Stomach (tissue), 19 donors: ENCODE measurements at places on chromosomes 16 and 17. TPM values are rescaled to one million over a fixed set of nuclear protein-coding genes. Genes with fewer than 3 reads are reported as not detected.
A peak's percentile ranks its signal among the peaks of the same experiment; 100 is the strongest.

Gene RNU2-1
- total RNA-seq = not detected

Gene TEKT1
- total RNA-seq = 2.2 TPM

Gene PLLP
- total RNA-seq = 104 TPM

Gene TMC7
- total RNA-seq = not detected

Gene SEPHS2
- 33.5 TPM for total RNA-seq

Gene BAIAP3
- 94.7 TPM for total RNA-seq

DNA sequence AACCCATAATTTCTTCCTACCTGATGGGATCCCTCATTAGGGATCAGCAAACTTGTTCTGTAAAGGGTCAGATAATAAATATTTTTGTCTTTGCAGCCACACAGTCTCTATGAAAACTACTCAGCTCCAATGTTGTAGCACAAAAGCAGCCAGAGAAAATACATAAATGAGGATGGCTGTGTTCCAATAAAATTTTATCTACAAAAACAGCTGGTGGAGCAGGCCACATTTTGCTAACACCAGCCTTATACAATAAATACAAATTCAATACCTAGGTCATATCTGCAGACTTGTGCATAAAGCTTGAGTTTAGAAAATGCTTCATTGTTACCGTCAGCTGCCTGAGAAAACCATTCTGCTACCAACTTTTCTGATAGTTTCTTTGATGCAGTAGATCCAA lies 38.4 kb upstream of the INTS2 start:
- DNase-seq = no peak

DNA sequence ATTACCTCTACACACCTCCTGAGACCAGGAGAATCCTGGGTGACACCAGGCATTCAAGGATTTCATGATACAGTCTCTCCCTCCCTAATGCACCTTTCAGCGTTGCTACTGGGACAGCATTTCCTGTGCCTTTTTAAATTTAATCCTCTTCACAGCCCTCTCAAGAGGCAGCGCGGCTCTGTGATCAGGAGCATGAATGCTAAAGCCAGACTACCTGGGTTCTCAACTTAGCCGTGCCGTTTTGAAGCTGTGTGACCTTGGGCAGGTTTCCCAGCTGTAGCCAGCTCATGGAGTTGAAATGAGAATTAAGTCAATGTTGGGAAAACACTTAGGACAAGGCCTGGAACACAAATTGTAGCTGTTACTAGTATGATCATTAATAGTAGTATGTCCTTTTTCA lies 191.8 kb downstream of the XYLT1 start:
- no peak for DNase-seq

DNA sequence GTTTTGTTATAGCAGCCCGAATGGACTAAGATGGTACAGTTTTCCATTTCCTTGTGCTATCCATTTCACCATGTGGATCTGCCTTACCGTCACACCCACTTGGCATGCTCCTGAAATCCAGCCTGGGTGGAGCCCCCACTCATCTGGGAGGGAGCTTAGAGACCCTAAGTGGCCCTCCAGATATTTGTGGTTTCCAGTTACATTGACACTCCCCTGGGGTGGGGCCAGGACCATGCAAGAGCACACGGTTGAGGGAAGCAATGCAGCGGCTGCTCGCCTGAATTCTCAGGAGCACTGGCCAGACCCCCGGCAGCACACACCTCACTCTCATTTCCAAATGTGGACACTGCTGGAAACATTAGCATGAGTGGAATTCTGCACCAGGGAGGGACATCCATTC lies 231.1 kb downstream of the UTP18 start:
- no peak for DNase-seq

- no peak for DNase-seq
Observed at GRCh38 chr17:64245218-64246145, 17.6 kb downstream of the TEX2 start.

DNA sequence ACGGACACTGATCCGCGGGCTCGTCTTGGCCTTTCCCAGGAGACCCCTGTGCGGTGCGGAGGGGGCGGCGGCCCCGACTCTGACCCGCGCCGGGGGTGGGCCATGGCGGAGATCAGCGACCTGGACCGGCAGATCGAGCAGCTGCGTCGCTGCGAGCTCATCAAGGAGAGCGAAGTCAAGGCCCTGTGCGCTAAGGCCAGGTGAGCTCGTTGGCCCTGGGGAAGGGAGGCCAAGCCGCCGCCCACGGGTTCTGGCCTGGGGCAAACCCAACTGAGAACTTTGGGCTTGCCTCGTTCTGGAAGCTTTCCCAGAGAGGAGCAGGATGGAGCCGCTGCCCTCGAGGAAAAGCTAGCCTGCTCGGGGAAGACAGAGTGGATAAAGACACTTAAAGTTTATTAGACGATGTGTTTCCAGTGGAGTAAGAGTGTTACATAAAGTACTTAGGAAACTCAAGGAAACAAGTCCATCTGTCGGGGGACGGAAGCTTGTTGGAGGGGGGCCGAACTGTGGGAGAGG lies 540 bp downstream of the PPP4C start:
- DNase-seq = peak; percentile 55

DNA sequence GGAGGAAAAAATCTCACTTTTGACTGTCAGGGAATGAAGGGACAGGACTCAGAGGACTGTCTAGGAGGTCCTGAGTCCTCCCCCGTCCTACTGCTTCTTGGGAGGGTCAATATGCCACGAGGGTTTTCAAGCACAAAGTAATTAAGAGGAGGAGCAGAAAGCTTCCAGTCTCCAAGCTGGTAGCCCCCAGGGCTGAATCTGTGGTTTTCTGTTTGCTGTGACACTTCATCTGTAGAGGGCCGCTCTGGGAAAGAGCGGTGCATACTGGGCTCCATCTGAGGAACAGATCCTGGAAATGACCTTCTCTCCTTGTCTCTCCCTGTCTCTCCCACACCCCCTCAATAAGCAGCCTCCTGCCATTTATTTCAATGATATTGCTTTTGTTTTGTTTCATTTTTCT lies 180.1 kb upstream of the SDK2 start:
- DNase-seq = no peak

DNA sequence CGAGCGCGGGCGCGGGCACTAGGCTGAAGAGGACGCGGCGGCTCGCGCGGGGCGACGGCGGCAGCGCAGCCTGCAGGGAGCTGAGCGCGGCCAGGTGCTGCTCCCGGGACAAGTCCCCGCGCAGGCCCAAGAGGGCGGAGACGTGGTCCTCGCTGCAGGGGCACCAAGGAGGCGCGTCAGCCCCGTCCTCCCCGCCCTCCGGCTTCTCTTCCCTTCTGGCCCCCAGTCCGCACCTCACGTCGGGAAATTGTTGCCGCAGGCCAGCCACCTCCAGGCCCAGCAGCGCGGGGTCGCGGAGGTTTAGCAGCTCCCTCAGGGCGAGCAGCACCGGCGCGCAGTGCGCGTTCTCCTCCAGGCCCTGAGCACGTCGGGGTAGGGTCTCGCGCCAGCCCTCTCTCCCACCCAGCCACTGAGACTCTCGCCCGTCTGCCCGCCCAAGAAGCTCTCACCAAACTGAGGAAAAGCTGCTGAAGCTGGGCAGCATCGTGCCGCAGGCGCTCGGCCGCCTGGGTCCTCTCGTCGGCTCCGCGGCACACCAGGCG lies 761 bp upstream of the MATCAP1 start:
- DNase-seq = no peak

- no peak for DNase-seq
Observed at GRCh38 chr17:32936186-32936893, 8.4 kb downstream of the TMEM98 start.

GRCh38 chr16:7397901-7398300 lies 65.3 kb downstream of the RBFOX1 start:
- no peak for DNase-seq

DNA sequence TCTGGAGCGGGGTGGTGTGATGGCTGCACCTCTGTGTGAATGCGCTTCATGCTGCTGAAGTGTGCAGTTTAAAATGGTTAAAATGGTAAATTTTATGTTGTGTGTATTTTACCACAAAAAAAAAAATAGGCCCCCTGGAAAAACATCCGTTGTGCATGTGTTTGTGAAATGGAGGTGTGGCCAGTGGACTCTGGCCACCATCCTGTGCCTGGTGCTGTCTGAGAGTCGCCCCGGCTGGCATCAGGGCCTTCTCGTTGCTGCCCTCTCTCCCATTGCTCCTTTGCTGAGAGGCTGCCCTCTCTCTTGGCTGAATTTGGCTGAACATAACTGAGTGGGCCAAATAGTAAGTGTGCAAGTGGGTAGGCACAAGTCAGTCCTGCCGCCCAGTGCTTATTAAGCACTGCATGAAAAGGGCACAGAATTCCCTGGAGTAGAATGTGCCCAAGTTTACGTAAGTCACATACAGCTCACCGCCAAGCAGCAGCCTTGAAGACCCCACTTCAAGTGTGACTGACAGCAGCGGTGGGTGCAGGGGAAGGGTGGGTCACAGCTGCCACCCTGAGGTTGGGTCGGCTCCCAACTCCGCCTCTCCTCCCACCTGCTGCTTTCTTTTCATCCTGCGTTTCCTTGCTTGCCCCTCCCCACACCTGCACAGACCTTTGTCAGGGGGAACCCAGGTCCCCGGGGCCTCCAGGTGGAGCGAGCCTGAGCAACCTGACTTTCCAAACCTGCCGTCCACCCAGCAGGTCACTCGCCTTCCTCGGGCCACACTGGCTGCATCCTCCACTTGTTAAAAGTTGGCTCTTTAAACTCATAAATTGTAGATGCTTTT lies 46.8 kb downstream of the FOXK2 start:
- no peak for DNase-seq

- DNase-seq = no peak
Observed at GRCh38 chr17:33657181-33657580, 364.1 kb upstream of the ASIC2 start.

DNA sequence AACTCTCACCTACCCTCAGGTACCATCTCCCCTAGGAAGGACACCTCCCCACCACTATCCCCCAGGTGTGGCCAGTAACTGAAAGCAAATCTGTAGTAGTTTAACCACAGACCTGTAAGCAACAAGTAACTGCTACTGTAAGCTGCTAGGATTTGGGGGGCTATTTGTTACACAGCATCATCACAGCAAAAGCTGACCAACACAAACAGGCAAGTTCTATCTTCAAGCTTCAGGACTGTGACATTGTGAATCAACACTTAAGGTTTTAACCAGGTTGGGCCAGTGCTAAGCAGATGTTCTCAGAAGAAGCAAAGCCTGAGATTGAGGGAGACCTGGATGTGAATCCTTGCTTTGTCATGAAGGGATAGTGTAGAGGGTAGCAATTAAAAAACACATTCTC lies 47.0 kb downstream of the ABCC6 start:
- DNase-seq = no peak

- no peak for DNase-seq
Observed at GRCh38 chr17:28097901-28098300, 55.4 kb downstream of the NLK start.

DNA sequence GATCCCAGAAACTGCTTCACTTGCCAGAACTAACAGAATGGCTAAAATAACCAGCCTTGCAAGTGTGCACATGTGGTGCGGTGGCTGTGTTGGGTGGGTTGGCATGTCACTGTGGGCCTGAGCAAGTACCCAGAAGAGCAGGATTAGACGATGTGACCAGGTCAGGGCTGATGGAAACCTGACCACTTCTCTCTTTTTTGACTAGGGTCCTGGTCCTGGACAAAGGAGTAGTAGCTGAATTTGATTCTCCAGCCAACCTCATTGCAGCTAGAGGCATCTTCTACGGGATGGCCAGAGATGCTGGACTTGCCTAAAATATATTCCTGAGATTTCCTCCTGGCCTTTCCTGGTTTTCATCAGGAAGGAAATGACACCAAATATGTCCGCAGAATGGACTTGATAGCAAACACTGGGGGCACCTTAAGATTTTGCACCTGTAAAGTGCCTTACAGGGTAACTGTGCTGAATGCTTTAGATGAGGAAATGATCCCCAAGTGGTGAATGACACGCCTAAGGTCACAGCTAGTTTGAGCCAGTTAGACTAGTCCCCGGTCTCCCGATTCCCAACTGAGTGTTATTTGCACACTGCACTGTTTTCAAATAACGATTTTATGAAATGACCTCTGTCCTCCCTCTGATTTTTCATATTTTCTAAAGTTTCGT lies 16.7 kb downstream of the ANKRD40 start:
- DNase-seq = no peak

DNA sequence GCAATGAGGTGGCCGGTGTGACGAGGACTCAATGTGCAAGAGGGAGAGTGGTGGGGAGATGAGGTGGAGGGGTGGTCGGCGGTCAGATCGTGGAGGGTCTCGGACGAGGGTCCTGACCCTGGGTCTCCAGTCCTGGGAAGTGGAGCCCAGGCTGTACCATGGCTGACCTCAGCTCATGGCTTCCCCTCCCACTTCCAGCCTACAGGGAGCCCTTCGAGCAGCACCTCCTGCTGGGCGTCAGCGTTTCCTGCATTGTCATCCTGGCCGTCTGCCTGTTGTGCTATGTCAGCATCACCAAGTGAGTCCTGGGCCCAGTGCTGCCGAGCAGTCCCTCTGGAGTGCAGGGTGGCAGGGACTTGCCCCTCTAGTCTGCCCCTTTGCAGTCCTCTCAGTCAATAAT lies 41.8 kb downstream of the IL4R start:
- no peak for DNase-seq

DNA sequence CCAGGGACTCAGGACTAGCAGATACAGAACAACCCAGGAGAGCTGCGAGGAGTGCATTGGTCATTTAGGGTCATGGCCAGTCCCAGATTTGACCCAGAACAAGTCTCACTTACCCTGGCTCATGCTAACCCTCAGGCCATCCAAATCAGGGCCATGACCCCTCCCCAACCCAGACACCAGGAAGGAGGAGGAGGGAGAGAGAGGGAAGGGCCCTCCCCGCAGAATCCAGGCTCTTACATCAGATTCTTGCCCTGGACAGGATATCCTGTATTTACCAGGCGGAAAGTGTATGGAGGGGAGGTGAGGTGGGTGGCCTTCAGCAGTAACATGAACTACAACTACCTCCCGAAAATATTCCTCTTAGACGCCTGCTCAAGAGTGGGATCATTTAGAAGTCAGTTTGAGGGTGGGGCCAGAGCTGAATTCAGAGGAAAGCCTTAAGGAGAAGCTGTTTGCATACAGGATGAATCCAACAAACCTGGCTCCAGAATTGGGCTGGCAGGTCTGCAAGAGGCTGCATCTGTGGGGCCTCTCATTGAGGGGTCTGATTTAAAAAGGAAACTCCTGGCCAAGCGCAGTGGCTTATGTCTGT lies 2.1 kb downstream of the VAT1 start:
- peak; percentile 50 for DNase-seq
